ENCODE measurements at places on chromosomes 6 and 20.

DNA sequence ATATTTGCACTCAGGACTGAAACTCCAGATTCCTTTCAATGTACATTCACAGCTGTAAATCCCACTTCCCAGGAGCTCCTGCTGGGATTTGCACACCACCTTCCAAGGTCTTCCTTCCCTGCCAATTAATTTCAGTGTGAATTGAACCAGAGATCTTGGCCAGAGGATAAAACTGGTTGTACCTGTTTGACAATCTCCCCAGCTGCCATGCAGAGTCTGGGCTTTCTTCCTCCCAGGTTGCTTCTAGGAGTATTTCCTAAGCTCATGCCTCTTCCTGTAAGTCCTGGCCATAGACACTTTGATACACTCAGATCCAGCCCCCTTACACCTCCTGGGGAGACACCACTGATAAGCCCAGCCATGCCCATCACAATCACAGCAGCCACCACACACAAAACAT lies 15.6 kb downstream of the MAFB start:
- DNase-seq = no peak

DNA sequence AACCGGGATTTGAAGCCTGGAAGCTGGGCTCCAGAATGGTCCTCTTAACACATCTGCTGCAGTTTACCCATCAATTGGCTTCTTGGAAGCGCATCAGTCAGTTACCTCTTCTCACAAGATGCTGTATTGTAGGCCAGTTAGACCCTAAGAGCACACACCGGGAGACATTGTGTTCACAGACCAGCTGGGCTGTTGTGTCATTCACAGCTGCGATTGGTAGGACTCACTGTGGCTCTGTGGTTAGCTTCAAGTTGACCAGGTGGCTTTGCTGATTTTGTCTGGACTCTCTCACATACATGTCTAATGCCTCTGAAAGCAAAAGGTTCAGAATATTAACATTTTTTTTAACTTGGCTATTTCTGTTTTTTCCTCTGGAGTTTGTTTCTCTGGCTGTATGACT lies 64.8 kb downstream of the SNX9 start:
- DNase-seq = no peak

DNA sequence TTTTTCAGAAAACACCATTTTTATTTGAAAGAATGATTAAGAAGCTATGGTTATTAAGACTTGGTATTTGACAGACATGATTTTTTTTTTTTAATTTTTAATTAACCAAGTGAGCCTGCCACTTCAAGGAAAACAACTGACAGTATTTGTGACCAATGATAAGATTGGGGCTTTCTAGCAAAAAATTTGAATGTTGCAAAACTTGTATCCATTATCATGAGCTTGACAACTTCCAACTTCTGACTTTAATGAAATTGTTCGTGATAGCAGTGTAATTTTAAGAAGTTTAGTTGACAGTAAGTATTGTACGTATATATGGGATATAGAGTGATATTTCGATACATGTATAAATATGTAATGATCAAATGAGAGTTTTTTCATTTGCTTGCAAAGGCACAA lies 21.6 kb upstream of the POM121L2 start:
- DNase-seq = no peak

DNA sequence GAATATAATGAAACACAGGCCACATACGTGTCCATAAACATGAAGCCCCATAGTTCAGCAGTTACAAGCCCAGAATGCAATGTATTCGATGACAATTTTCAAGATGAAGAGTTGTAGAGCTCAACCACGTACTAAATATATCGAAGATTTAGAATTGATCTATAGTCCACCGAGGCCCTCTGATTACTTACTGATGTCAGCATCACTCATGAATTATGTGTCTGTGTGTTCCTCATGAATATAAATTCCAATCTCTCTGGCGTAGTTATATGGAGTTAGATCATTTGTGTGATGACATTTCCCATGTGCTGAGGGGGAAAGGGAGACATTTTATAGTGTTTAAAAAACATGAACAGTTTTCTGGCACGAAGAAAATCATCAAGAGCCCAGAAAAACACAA lies 97.5 kb downstream of the PFDN4 start:
- DNase-seq = no peak

DNA sequence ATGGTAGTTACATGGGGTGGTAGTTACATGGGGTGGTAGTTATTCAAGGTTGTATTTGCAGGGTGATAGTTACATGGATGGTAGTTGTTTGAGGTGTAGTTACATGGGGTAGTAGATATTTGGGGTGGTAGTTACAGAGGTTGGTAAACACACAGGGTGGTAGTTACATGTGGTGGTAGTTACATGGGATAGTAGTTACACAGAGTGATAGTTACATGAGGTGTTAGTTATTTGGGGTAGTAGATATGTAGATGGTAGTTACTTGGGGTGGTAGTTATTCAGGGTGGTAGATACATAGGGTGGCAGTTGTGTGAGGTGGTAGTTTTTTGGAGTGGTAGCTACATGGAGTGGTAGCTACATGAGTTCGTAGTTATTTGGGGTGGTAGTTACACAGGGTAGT lies 221.3 kb upstream of the CST7 start:
- DNase-seq = no peak

DNA sequence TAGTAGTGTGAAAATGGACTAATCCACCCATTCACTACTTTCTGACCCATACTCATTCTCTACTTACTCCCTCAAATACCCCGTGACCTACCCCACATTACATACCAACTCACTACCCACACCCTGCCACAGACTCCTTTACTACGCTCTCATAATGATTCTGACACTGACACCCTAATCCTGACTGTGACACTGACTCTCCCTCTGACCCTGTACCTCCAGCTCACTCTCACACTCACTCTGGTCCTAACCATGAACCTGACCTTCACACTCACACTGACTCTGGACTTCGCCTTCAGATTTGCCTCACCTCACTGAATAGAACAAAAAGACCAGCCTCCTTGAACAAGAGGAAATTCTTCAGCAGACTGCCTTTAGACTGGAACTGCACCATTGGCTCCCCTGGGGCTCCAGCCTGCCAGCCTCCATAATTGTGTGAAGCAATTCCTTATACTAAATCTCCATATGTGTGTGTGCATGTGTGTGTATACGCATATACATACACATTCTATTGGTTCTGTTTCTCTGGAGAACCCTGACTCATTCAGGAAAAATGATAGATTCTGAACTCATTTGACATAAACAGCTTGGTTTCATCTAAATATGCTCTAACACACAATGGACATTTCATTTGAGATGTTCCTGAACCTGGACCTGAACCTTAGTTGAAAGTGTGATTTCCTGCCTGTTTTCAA lies 10.5 kb upstream of the ZNF343 start:
- no peak for DNase-seq

- no peak for DNase-seq
Measured at GRCh38 chr6:146886587-146887446, 288.0 kb downstream of the ADGB start.

DNA sequence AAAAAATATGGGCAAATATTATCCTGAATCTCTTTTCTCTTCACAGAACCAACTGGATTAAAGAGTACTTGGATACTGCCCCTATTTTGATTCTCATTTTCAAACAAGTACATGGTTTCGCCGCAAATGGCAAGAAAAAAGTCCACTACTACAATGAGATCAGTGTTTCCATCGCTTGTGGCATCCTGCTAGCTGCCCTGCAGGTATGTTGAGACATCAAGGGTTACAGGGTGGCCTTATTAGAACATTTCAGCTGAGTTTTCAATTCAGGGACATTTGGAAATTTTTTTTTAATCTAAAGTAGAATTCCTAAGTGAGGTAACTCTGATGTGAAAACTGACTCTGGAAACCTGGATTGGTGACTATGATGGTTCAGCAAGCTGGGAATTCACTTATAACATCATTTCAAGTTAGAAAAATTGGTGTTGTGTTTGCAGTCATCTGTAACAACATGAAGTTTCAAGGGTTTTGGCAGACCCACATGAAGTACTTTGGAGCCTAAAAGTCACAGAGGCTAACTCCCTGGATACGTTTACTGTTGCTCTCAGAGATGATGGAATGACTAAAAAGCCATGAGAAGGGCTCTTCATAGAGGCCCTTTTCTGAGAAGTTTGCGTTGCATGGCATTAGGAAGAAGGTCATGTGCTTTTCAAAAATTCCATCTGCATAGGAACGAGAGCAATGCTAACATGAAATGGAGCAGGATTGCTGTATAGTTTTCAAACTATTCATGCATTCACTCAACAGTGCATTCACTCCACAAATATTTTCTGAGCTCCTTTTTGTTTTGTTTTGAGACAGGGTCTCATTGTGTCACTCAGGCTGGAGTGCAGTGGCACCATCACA lies 25.5 kb downstream of the IYD start:
- no peak for DNase-seq

DNA sequence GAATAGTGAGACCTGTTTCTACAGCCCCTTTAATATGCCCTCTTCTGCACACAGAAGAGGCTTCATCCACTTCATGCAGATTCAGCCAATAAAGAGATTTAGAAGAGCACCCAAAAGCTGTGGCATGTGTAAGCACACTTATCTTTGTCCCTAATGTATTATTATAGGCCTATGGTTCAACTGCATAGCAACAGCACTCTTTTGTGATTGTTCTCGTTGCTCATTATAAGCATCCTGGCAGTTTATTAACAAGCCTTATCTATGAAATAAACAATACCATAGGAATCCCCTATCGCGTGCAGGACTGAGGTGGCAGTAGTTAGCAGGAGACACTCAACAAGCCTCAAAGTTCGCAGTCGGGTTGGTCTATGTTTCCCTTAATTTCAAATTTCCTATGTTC lies 138.5 kb upstream of the BEND6 start:
- no peak for DNase-seq

DNA sequence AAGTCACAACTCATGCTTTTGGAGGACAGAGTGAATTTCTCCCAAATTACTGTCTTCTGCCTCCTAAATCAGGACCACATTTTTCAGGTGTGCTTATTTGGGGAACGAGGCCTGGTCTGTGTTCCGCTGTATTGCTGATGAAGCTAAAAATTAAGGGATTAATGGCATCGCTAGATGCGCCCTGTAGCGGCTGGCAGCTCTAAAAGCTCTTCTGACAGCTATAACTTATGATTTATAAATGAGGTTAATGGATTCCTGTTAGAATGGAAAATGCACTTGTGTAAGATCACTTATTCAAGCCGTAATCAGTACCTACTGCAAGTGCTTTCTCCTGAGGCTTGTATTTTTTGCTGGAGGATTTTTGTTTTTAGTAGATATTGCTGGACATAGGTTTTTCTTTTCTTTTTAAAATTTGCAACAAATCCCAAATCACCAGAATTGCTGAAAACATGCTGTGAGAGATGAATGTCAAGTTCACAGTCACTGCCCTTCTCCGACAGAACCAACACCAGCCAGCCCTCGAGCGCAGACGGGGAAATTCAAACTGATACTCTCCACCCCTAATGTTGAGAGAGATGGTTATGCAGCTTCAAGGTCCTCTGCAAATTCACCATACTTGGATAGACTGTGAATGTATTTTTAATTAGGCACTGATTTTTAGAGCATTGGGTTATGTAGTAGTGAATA lies 49.1 kb downstream of the AKAP12 start:
- DNase-seq = no peak

GRCh38 chr6:90169374-90169773 lies 127.3 kb downstream of the BACH2 start:
- no peak for DNase-seq

GRCh38 chr20:59062081-59062480 lies 19.5 kb upstream of the PRELID3B start:
- DNase-seq = no peak

DNA sequence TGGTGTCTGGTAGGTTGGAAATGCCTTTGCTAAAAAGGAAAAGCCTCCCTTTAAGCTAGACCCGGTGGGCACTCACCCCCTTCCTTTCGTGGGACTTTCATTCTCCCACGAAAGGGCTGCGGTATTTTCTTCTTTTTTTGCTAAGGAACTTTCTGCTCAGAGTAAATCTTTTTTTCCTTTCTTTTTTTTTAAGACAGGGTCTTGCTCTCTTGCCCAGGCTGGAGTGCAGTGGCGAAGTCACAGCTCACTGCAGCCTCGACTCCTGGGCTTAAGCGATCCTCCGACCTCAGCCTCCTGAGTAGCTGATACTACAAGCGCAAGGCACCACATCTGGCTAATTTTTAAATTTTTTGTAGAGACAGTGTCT lies 4.0 kb downstream of the TP53TG5 start:
- DNase-seq = no peak

DNA sequence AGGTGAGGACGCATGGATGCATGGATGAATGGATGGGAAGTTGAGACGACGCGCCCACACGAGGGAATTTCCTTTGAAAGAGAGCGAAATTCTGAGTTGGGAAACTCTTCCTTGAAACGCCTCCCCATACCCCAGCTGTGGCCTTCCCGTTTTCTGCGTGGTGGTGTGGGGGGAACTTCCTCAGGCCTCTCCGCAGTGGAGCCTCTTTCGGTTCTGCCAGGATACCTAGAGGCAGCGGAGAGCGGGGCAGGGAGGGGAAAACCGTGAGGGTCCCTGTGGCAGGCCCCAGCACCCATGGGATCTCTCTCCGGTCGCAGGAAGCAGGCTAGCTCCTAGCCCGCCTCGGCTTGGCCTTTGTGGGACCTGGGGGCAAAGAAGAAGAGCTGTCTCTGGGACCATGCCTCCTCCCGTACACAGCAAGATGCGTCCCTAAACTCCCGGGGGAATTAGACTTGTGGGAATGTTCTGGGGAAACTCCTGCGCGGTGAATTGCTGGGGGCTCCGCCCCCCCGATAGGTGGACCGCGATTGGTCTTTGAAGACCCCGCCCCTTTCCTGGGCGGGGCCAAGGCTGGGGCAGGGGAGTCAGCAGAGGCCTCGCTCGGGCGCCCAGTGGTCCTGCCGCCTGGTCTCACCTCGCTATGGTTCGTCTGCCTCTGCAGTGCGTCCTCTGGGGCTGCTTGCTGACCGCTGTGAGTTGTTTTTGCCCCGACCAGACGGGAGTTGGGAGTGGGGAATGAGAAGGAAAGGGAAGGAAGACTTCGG lies at the start of gene CD40:
TSS of gene CD40 (plus strand) at position 611 of the 764 bp plus-strand sequence. CDS start at position 641, 30 bp downstream.
- peak; percentile 60 for DNase-seq

- DNase-seq = no peak
Measured at GRCh38 chr6:82832811-82833210, 232.8 kb downstream of the UBE3D start.

DNA sequence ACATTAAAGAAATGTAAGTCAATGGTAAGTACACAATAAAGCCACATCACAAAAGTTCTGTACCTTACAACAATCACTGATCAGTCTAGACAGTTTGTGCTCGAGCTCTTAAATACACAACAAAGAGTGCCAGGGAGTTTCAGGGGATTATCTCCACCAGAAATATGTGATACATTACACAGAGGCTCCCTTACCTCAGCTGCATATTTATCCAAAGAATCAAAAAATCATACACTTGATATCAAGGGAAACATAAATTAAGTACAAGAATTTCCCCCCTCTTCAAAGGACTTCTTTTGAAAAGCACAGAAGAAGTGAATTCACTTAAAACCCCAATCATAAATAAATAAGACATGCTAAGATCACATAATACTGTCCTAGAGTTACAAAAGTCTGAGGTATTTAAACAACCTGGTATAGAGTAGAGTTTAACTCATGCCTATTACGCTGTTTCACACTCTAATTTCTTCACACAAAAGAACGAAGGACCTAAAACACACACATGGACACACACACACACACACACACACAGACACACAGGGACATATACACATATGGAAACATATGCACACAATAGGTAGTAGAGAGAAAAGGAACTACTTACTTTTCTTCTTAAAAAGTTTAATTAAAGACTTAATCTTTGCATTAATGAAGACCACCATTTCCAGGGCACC lies 528 bp downstream of the NHSL1 start:
- DNase-seq = no peak

GRCh38 chr20:11376420-11376819 lies 541.3 kb upstream of the BTBD3 start:
- no peak for DNase-seq

- DNase-seq = no peak
Measured at GRCh38 chr6:42369568-42369967, 82.2 kb downstream of the TRERF1 start.
